ENCODE measurements at places on chromosomes 1 and 21.

DNA sequence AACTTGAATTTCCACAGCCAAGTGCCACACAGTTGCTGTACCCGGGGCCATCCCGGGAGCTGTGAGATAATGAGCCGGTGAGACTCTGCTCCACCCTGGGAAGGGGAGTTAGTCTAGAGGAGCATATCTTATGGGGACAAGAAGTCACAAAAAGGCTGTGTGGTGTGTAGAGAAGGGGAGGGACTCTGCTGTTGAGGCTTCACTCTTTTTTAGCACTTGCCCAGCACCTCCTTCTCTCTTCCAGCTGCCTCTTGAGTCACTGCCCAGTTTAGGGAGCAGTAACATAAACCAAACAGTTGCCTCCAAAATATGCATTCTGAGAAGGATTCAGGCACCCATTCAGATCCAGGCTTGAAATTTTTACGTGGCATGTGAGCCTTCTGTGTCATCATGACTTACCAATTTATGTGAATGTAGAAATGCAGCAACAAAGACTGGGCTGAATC, 744 bp upstream of the WDR26 start:
- H3K36me3 ChIP-seq: no peaks in the 10 kb centered on the region
- H3K27me3 ChIP-seq: no peaks in the 10 kb centered on the region
- peak; percentile 52 for DNase-seq
- no peaks in the 10 kb centered on the region for H3K4me1 ChIP-seq

- no peak overlapping the region for H3K27ac ChIP-seq
- no peak for DNase-seq
- no peaks in the 10 kb centered on the region for H3K36me3 ChIP-seq
- no peaks in the 10 kb centered on the region for H3K4me1 ChIP-seq
These were observed 47.8 kb downstream of the UMODL1 start for GRCh38 chr21:42118901-42119300.

GRCh38 chr1:244242446-244242845, 191.4 kb downstream of the ZBTB18 start:
- H3K4me3 ChIP-seq: no peak overlapping the region
- H3K27ac ChIP-seq: no peak overlapping the region
- DNase-seq: no peak

GRCh38 chr21:37833301-37833700, 83.0 kb downstream of the KCNJ6 start:
- H3K27ac ChIP-seq: no peak overlapping the region
- no peaks in the 10 kb centered on the region for H3K27me3 ChIP-seq
- no peaks in the 10 kb centered on the region for H3K4me1 ChIP-seq

- H3K4me1 ChIP-seq: no peaks in the 10 kb centered on the region
- no peaks in the 10 kb centered on the region for H3K27me3 ChIP-seq
- no peak for DNase-seq
- no peak overlapping the region for H3K4me3 ChIP-seq
- no peak overlapping the region for H3K27ac ChIP-seq
These were observed 14.7 kb downstream of the SRRM1 start for GRCh38 chr1:24657781-24658180.

DNA sequence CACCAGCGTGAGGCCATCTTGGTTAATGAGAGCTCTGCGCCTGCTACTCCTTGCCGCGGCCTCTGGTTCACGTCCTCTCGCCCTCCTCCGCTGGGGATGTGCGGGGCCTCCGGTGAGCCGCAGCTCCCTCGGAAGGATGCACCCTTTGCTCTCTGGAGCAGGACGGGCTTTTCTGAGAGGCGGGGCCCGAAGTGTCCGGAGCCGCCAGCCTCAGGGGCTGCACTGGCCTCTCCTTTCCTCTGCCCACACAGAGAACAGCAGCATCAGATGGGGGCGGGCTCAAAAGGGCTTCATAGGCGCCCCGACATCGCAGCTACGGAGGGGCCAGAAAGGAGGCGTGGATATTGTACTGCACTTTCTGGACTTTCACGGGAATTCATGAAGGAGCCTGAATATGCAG, 284.7 kb downstream of the CAMTA1 start:
- no peak overlapping the region for H3K27ac ChIP-seq
- DNase-seq: peak; percentile 34
- peaks cover 2% of the 10 kb centered on the region for H3K4me1 ChIP-seq
- no peaks in the 10 kb centered on the region for H3K36me3 ChIP-seq
- H3K27me3 ChIP-seq: no peaks in the 10 kb centered on the region
- peak overlapping the region; percentile 17 for H3K4me3 ChIP-seq

DNA sequence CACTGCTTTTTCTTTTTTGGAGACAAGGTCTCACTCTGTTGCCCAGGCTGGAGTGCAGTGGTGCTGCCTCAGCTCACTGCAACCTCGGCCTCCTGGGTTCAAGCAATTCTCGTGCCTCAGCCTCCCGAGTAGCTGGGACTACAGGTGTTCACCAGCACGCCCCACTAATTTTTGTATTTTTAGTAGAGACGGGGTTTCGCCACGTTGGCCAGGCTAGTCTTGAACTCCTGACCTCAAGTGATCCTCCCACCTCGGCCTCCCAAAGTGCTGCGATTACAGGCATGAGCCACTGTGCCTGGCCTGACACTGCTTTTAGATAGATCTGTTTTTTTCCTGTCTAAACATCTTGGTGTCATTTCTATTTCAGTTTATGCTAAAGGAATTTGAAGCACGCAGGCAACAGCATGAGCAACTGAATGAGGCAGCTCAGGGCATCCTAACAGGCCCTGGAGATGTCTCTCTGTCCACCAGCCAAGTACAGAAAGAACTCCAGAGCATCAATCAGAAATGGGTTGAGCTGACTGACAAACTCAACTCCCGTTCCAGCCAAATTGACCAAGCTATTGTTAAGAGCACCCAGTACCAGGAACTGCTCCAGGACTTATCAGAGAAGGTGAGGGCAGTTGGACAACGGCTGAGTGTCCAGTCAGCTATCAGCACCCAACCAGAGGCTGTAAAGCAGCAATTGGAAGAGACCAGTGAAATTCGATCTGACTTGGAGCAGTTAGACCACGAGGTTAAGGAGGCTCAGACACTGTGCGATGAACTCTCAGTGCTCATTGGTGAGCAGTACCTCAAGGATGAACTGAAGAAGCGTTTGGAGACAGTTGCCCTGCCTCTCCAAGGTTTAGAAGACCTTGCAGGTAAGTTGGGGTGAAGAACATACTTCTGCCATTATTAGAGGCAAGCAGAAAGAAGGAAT, 106.1 kb upstream of the BMP8A start:
- H3K27ac ChIP-seq: no peak overlapping the region
- peaks cover 55% of the 10 kb centered on the region for H3K36me3 ChIP-seq
- H3K27me3 ChIP-seq: no peaks in the 10 kb centered on the region
- H3K4me3 ChIP-seq: no peak overlapping the region
- DNase-seq: no peak

- DNase-seq: no peak
- no peak overlapping the region for H3K27ac ChIP-seq
- no peak overlapping the region for H3K4me3 ChIP-seq
- no peaks in the 10 kb centered on the region for H3K27me3 ChIP-seq
- H3K36me3 ChIP-seq: no peaks in the 10 kb centered on the region
These were observed 55.3 kb downstream of the DOP1B start for GRCh38 chr21:36211660-36212512.

GRCh38 chr1:7253988-7254587, 468.8 kb downstream of the CAMTA1 start:
- no peak for DNase-seq
- no peak overlapping the region for H3K27ac ChIP-seq
- H3K36me3 ChIP-seq: no peaks in the 10 kb centered on the region
- H3K4me1 ChIP-seq: no peaks in the 10 kb centered on the region
- no peaks in the 10 kb centered on the region for H3K27me3 ChIP-seq

GRCh38 chr1:180358649-180359048, 128.6 kb downstream of the LHX4 start:
- peaks cover 2% of the 10 kb centered on the region for H3K4me1 ChIP-seq
- no peaks in the 10 kb centered on the region for H3K27me3 ChIP-seq
- no peak overlapping the region for H3K27ac ChIP-seq
- no peak for DNase-seq

DNA sequence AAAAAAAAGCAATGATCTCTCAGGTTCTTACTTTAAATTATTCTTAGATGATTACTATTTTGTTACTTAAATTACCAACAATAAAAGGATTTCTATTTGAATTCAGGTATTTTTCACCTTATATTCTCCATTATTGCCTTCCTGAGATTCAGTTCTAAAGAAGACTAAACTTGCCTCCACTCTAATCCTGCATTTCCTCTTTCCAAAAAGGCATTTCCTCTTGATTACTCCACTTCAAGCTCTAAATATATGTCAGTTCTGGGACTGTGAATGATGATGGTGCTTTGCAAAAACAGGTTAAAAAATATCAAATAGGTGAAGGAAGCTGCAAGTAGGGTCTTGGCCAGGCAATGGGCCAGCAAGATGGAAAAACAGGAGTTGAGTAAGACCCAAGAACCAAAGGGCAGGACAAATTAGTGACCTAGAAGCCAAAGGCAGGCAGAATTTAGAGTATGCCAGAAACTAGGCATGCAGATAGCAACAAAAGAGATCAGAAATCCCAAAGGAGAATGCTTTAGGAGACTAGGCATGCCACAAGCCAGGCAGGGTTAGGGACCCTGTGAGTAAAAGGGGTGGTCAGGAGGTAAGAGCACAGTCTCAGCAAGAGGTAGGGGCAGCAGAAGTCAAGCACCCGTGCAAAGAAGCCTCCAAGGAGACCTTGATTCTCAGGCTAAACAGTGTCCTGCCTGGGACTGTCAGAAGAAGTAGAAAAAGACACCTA, 11.3 kb upstream of the DIPK1A start:
- no peaks in the 10 kb centered on the region for H3K27me3 ChIP-seq
- H3K4me3 ChIP-seq: no peak overlapping the region
- H3K4me1 ChIP-seq: no peaks in the 10 kb centered on the region
- H3K27ac ChIP-seq: no peak overlapping the region
- no peaks in the 10 kb centered on the region for H3K36me3 ChIP-seq

DNA sequence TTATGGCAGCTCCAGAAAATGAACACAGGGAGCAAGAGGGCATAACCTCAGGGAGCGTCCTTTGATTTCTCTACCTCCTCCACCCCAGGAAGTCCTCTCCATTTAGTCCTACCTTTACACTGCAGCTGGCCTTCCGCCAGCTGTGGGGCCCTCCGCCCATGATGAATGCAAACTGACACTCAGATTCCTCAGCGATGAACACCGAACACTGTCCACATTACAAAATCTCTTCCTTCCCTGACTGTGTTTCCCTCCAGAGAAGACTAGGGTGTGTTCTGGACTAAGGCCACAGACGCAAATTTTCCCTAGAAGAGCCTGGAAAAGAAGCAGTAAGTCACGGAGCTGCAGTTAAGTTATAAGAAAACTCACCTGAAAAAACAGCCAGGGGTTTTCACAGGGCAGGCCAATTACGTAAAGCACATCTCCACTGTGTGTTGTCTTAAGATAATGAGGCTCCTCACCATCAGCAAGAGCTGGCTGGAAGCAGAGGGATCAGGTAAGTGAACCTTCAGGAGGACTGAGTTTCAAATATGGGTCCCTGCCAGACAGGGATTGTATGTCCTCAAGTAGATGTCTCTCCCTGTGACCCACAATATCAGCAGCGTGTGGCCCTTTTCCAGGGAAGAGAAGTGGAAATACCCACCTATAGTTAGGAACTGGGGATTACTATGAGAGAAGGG, 46.3 kb upstream of the ATP1B1 start:
- H3K4me3 ChIP-seq: no peak overlapping the region
- H3K36me3 ChIP-seq: no peaks in the 10 kb centered on the region
- DNase-seq: no peak
- H3K27ac ChIP-seq: no peak overlapping the region

DNA sequence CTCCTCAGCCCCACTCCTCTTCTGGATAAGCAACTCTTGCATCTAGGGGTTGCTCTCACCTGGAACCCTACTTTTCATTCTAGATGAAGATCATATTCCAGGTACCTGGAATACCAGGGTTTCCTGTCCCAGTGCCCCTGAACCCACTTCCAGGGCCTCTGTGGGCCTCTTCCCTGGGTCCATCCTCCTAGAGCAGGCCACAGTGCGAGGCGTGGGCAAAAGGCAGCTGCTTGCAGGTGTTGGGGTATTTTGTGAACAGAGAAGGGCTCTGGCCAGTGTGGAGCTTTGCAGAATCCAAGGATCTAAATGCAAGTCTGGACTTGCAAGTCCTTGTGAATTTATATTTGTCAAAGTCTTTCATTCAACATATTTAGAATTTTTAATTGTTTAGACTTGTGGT, 240.4 kb upstream of the POU3F1 start:
- no peaks in the 10 kb centered on the region for H3K36me3 ChIP-seq
- no peak overlapping the region for H3K27ac ChIP-seq
- no peak overlapping the region for H3K4me3 ChIP-seq

DNA sequence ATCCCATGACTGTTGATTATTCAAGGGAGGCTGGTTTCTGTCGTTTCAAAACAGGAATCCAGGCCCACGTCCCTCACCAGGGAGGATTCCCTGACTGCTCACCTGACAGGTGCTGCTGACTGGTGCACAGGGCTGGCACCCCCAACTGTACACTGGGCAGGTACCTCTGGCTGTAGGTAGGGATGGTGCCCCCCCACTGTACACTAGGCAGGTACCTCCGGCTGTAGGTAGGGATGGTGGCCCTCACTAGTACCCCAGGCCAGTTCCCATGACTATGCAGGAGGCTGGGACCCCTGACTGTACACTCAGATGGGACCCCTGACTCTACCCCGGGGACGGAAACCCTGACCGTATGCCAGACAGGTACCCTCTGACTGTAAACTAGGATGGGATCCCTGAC, 33.6 kb upstream of the PDE9A start:
- DNase-seq: no peak
- H3K27me3 ChIP-seq: no peaks in the 10 kb centered on the region
- H3K27ac ChIP-seq: no peak overlapping the region
- no peak overlapping the region for H3K4me3 ChIP-seq
- H3K36me3 ChIP-seq: no peaks in the 10 kb centered on the region

DNA sequence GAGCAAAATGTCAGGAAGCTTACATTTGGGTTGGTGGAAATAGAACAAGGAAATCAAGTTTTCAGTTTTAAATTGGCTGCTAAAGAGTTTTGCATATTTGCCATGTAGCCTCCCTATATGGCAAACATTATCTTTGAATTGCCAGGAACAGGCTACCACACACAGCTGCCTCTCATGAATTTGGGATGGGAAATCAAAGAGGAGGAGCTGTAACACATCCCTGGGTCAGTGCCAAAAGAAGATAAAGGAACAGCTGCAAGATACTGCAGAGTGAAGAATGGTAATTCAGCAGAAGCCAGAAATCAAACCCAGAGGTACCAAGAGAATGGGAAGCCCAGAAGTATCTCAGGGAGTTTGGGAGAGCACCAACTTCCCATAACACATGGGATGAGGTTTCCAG, 18.6 kb upstream of the RASAL2 start:
- H3K27me3 ChIP-seq: no peaks in the 10 kb centered on the region
- no peak overlapping the region for H3K27ac ChIP-seq
- H3K4me1 ChIP-seq: no peaks in the 10 kb centered on the region
- no peaks in the 10 kb centered on the region for H3K36me3 ChIP-seq

DNA sequence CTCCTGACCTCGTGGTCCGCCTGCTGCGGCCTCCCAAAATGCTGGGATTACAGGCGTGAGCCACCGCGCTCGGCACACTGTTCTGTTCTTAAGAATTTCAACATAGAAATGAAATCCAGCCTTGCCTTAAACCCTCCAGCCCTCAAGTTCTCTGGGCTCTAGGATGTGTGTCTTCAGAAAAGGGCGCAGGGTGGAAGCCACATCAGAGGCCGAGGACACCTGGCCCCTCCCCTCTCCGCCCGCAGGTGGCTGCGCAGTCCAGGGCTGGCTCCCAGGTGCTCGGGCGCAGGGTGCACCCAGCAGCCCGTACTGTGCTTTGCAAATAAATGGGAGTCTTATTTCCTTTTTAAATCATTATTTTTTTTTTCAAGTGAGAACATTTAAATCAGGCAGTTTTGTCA, 2.0 kb upstream of the C1orf174 start:
- no peaks in the 10 kb centered on the region for H3K4me1 ChIP-seq
- no peaks in the 10 kb centered on the region for H3K27me3 ChIP-seq
- no peak overlapping the region for H3K27ac ChIP-seq
- DNase-seq: no peak
- H3K4me3 ChIP-seq: no peak overlapping the region
